ENCODE measurements at places on chromosomes 13 and 19. TPM values are rescaled to one million over a fixed set of nuclear protein-coding genes. Genes with fewer than 3 reads are reported as not detected.

KLF5 gene
- total RNA-seq = 3.5 TPM

SYDE1 gene
- 0.26 TPM for total RNA-seq

LIG1 gene
- total RNA-seq = 206 TPM

CATSPERD gene
- total RNA-seq = not detected

MYH14 gene
- not detected for total RNA-seq

GRCh38 chr13:50512474-50513299 is 330.8 kb downstream of the DLEU7 start:
- no peak overlapping the region for H3K4me3 ChIP-seq
- no peaks in the 10 kb centered on the region for H3K4me1 ChIP-seq
- no peaks in the 10 kb centered on the region for H3K27me3 ChIP-seq
- no peaks in the 10 kb centered on the region for H3K36me3 ChIP-seq
- peak; percentile 84 for ATAC-seq

DNA sequence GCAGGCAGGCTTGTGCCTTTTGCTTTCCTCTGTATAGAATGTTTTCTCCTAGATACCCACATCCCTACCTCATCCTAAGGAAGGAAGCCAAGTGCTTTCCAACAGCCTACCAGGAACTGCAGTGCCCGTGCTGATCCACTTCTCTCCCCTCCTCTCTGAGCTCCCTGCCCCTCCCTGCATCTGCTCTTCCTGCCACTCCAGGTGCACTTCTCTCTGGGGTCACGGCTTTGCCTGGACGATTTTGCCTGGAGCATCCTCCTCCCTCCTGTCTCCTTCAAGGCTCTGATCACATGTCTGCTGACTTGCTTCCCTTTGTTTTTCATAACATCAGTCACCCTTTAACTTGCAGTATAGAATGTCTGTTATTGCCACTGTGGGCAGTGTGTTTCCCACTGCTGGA is 34.7 kb upstream of the IRS2 start:
- no peaks in the 10 kb centered on the region for H3K4me1 ChIP-seq
- peaks cover 18% of the 10 kb centered on the region for H3K27me3 ChIP-seq
- no peak overlapping the region for H3K27ac ChIP-seq
- no peak overlapping the region for H3K4me3 ChIP-seq

All from activated T-helper 17 cell treated with anti-CD3 and anti-CD28 coated beads, Interleukin-2, amount 50 U/mL, for 72 hours (primary cell).